Bladder microvascular endothelial cell (primary cell): ENCODE measurements at places on chromosomes 12 and 14. TPM values are rescaled to one million over a fixed set of nuclear protein-coding genes. Genes with fewer than 3 reads are reported as not detected.

PRPH gene
- not detected in 2 replicates for total RNA-seq

IGF1 gene
- 0.57 and 0.65 TPM in 2 replicates for total RNA-seq

TAS2R20 gene
- total RNA-seq: 1.6 and 8.5 TPM in 2 replicates

KITLG gene
- 18.6 and 25.7 TPM in 2 replicates for total RNA-seq

LRRC10 gene
- total RNA-seq: not detected in 2 replicates

HOXC12 gene
- not detected in 2 replicates for total RNA-seq

KCNH5 gene
- total RNA-seq: not detected in 2 replicates

CDKN3 gene
- 28.6 and 82.9 TPM in 2 replicates for total RNA-seq

ADAMTS20 gene
- not detected in 2 replicates for total RNA-seq

CAND1 gene
- 72.2 and 159 TPM in 2 replicates for total RNA-seq

IL22 gene
- total RNA-seq: not detected in 2 replicates

GZMB gene
- total RNA-seq: not detected in 2 replicates

NPFF gene
- not detected in 2 replicates for total RNA-seq

GTF2H3 gene
- total RNA-seq: 16.7 and 28.6 TPM in 2 replicates

PLEKHG7 gene
- not detected in 2 replicates for total RNA-seq

RND1 gene
- 5.5 and 12.0 TPM in 2 replicates for total RNA-seq

TAS2R42 gene
- total RNA-seq: not detected in 2 replicates

MYO1H gene
- not detected in 2 replicates for total RNA-seq

RPGRIP1 gene
- total RNA-seq: under 0.01 and 0.19 TPM in 2 replicates

JPH4 gene
- total RNA-seq: under 0.01 TPM in 1 of 2 replicates, not detected in the other

SLC25A47 gene
- not detected in 2 replicates for total RNA-seq

TRIAP1 gene
- total RNA-seq: 26.1 and 31.0 TPM in 2 replicates

BMP4 gene
- total RNA-seq: 33.8 and 138 TPM in 2 replicates

FGD6 gene
- total RNA-seq: 8.6 and 24.5 TPM in 2 replicates

KRT1 gene
- not detected in 2 replicates for total RNA-seq

IRAK3 gene
- 5.7 and 13.3 TPM in 2 replicates for total RNA-seq
